SW 1271 (cell line): ENCODE measurements at places on chromosomes 13 and 19.

DNA sequence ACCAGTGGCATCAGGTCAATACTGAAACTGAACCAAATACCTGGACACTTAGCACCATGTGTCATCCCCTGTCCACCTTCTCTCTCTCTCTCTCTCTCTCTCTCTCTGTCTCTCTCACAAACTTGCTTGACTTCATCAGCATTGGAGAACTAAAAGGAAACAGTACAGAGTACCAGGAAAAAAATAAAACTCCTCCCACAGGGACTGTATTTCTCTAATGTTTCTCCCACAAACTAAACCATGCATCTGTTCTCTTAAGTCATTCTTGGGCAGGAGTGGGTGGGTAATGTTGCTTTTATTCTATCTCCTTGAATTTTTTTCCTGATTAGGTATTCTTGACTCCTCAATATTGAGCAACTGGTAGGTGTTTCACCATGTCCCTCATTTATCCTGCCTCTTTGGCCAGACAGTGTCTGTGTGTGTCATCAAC, 112.9 kb upstream of the CACNA1A start:
- no peak for DNase-seq

DNA sequence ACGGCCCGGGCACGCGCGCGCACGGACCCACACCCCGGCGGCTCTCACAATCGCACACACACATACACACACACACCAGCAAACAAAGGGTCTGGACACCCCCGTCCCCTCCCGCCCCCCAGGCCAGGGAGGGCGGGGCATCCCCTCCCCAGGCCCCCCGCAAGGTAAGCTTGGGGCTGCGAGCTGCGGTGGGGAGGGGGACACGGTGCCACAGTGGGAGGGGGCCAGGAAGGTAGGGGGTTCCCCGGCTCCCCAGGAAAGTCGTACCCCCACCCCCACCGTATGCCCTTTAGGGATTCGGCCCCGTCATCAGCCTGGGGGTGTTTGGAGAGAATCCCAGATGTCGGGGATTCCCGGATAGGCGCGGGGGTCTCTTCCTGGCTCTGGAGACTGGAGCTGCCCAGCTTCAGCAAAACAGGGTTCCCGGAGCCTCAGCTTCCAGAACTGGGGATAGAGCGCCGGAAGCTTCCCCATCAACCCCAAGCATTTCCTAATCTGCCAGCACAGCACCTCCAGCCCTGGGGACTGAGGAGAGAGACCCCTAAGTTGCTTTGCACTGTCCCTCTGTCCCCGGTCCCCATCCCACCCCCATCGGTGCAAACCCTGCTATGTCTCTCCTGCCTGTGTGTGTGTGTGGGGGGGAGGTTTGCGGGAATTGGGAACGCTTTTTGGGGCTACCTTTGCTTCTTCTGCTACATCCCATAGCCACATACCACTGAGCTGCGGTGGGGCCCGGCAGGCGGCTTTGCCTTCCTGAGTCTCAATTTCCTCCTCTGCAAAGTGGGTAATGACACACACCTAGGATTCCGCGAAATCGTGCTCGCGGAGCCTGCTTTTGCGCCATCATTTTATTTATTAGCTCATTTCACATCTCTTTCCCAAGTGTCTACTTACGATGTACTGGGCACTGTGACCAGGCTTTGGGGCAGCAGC, 1.8 kb upstream of the CDC37 start:
- no peak for DNase-seq

DNA sequence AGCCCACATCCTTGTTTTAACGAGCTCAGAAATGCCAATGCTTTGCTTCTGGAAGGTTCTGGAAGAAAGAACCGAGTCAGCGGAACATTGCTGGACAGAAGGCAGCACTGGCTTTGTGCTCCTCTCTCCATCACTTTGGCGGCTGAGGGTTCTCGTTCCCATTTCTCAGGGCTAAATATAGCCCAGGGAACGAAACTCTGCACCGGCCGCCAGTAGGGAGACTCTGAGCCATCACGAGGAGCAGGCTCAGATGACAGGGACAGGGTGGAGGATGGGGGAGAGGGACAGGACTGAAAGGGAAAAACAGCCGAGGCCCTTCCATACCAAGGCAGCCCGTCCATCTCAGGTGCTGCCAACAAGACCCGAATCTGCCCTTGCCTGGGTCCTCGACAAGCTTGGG, 166.4 kb downstream of the CACNA1A start:
- DNase-seq: no peak

- DNase-seq: no peak
Observed at GRCh38 chr13:111517641-111518010, 197.2 kb downstream of the TEX29 start.

- no peak for DNase-seq
Observed at GRCh38 chr19:18796239-18796638, 5.1 kb upstream of the COMP start.

DNA sequence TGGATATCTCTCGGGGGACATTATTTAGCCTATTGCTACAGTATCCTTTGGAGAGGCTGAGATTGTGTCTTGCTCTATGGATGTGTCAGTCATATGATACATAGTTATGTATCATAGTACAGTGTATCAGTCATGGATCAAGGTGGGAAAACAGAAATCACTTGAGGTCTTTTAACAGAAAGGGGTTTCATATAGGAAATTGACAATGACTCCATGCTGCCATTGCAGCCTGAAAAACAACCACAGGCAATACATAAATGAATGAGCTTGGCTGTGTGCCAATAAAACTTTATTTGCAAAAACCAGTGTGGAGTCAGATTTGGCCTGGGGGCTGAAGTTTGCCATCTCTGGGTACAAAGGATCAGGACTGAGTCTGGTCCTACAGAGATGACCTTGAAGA, 35.4 kb downstream of the COLGALT1 start:
- no peak for DNase-seq

DNA sequence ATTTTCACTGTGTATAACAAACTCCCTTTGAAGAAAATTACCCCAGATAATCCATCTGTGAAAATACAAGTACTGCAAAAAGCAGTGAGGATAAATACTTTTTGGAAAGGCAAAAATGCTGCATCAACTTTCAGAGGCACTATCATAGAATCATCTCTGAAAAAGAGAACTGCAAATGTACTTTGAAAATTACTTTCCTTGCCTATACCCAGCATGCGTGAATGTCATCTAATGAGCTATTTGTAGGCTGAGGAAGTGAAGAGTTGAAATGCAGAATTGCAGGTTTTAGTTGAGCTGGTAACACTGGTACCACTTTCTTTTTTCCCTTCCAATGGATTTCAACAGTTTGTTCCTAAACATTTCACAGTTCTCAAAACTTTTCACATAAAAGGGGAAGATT, 196.7 kb downstream of the TBC1D4 start:
- no peak for DNase-seq

DNA sequence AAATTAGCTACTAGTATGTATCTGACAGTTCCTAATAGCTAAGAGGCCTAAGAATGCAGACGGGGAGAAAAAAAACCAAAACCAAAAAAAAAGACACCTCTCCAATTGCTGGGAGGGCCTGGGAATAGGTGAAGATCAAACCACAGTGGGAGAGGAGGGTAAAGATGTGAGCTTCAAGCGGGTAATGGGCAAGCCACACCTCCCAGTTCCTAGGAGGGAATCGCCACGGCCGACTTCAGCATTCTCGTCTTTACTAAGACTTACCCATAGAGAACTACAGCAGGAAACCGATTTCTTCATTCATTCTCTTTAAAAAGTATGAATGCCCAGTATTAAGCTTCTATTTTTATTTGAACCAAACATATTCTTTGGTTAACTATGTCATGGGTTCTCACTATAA, 5.6 kb upstream of the EEF1AKMT1 start:
- no peak for DNase-seq

GRCh38 chr19:991174-991931, 7.2 kb downstream of the WDR18 start:
- no peak for DNase-seq

DNA sequence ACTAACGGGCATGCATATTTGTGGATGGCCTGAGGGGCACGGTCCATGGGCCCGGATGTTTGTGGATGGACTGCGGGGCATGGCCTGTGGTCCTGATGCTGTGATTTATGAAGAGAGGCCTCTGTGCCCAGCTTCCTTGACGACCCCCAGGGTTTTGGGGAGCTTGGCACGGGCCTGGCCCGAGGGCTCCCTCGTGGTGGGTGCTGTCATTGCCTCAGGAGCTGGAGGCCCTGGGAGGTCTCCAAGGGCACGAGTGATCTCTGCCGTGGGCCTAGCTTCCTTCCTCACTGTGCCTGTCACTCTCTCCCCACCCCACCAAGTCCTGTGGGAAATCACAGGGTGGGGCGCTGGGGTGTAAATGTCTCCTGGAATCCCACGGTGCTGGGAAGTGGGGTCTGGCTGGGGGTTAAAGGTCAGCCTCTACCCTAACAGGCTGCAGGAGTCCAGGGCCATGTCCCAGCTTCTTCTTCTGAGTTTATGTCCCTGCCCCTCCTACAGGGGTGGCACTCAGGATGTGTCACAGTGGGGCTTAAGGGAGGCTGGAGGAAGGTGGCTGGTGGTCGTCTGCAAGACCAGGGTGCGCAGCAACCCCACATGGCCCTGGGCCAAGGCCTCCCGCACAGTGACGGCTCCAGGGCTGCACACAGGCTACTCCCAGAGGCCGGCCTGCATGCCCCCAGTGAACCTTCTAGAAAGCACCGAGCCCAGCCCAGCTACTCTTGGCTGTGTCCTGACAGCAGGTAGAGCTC, 27.6 kb upstream of the RANBP3 start:
- DNase-seq: no peak

- peak; percentile 15 for DNase-seq
Observed at GRCh38 chr13:84439108-84439507, 556.8 kb upstream of the SLITRK1 start.

DNA sequence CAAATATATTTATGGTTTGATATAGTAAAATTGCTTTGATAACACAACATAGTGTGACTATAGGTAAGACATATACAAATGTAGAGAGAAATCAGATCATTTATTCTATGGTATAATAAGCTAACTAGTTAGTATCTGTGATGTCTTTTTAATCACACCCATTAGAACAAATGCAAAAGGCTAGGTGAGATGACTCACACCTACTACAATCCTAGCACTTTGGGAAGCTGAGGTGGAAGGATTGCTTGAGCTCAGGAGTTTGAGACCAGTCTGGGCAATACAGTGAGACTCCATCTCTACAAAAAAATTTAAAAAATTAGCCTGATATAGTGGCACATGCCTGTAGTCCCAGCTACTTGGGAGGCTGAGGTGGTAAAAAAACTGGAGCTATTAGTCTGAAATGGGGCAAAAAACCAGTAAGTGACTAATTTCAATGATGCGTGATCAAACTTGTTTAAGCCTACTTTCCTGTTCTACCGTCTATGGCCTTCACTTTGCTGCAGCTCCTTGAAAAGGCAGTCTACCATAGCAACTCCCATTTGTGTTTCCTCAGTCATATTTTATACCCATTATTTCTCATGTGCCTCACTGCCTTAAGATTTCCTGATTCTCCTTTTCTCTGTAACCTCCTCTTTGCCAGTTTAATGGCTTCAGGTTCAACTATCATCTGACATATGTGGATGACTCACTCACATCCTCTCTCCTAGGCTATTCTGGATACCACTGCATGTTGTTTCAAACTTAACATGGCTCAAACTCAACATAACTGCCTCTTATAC, 12.5 kb downstream of the ALG5 start:
- DNase-seq: no peak

DNA sequence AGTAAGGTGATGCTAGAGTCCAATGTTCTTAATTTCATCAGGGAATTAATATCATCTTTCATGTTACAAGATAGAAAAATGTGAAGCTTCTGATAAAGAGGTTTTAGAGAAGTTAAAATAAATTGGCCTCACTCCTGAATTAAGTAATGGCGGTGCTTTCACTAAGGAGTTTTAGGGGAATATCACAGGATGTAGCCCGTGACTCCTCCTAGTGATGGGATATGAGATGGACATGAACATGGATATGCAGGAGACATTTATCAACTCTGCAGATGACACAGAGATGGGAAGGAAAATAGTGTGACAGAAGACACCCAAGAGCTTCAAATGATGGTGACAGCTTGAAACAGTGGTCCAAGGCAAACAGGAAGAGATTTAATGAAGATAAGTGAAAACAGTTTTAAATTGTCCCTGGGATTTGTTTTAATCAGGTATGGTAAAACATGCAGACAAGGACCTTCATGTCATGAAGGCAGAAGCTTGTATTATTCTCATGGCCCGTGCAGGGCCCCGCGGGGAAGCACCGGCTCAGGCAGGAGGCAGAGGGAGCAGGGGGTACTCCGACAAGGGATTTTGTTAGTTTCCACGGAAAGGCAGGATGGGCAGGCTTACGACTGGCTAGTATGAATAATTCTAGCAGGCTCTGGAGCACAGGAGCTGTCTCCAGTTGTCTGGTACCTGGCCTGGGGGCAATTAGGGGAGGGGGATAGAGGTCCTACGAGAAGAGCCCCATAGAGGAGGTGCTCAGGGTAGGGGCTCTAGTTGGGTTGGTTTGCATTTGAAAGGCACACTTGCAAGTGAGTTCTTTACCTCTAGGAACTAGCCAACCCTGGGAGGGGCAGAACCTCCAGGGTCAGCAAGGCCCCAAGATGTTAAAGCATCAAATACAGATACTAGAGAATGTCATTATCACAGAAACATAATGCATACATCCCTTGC, 38.7 kb upstream of the FARP1 start:
- DNase-seq: peak; percentile 10

- no peak for DNase-seq
Observed at GRCh38 chr19:49987159-49987698, 26.3 kb upstream of the SIGLEC11 start.
